Activated CD8-positive, alpha-beta memory T cell treated with anti-CD3 and anti-CD28 coated beads, Interleukin-2, amount 10 ng/mL, durations not matched to agents 7 days and 5 days (primary cell): ENCODE measurements at places on chromosomes 16 and 17.

GRCh38 chr16:49876716-49877129 lies 20.8 kb upstream of the ZNF423 start:
- H3K4me1 ChIP-seq = no peaks in the 10 kb centered on the region
- DNase-seq = no peak
- H3K36me3 ChIP-seq = no peaks in the 10 kb centered on the region

DNA sequence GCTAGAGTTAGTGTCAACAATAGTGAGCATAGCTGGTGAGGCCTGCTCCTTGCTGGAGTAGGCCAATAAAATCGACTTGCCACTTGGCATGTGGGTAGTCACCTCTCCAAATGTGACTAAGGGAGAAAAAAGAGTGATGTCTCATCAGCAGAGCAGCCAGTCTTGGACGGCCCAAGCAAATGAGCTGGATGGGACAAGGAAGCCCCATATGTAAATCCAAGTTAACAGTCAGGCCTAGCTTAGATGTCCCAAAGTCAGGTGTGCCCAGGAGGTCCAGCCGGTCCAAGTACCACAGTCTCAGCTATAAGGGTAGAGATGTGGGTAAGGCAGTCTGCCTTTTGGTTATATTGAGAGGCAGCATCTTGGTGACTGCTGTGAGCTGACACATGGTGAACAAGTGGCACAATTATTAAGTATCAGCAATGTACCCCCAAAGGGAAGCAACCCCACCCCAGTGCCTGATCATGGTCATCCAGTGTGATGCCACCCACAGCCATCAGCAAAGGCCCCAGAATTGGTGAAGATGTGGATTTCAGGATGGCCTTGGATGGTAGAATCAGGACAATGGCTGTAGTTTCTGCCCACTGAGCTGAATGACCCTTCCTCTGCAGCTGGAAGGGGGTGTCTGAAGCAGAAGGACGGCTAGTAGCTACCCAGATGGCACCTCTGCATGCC lies 83.4 kb downstream of the TNFRSF13B start:
- no peak for DNase-seq
- peaks cover 2% of the 10 kb centered on the region for H3K27me3 ChIP-seq
- H3K4me3 ChIP-seq = no peak overlapping the region
- H3K36me3 ChIP-seq = no peaks in the 10 kb centered on the region

DNA sequence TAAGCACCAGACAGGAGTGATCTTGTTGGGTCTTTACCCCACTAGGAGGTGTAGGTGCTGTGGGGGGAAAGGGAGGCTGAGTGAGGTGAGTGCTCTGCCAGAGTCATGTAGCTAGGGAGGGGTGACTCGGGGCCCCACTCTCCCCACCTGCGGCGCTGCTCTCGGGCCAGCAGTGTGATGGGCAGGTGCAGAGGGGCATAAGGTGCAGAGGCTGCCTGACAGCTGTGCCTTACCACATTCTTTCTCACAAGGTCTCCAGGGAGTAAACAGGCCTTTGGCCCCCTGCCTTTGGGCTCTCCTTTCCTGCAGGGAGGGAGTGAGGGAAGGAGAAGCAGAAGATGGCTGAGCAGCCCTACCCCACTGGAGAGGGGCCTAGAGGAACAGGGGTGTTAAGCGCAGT lies 4.5 kb upstream of the CNP start:
- H3K36me3 ChIP-seq = no peaks in the 10 kb centered on the region
- peaks cover 11% of the 10 kb centered on the region for H3K4me1 ChIP-seq
- no peak overlapping the region for H3K27ac ChIP-seq

GRCh38 chr17:13031718-13032350 lies 14.0 kb upstream of the ELAC2 start:
- H3K27me3 ChIP-seq = peaks cover 8% of the 10 kb centered on the region
- DNase-seq = peak; percentile 59
- H3K4me3 ChIP-seq = no peak overlapping the region
- no peak overlapping the region for H3K27ac ChIP-seq
